ENCODE measurements at places on chromosomes 2 and 18. TPM values are rescaled to one million over a fixed set of nuclear protein-coding genes. Genes with fewer than 3 reads are reported as not detected.

SOX11 gene
- total RNA-seq, result 1.1 TPM

C2orf80 gene
- not detected for total RNA-seq

LCT gene
- total RNA-seq, result not detected

RAB6D gene
- total RNA-seq, result not detected

IL1RN gene
- 0.89 TPM for total RNA-seq

DNA sequence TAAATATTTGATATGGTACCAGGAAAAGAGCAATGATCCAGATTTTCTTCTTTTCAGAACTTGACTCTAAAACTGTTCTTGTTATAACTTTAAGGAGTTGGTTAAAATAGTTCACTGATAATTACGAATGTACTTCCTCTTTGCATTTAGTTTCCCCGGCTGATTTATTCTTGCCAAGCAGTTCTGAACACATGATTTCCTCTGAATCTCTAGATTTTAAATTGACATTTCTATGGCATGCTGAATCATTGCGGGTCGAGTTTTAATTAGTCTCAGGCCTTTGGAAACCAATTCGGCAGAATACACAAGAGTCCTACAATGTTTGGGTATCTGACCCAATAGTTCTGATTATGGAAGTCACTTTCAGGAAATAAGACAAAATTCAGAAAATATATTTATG is 37.3 kb upstream of the DNAH7 start:
- no peak for DNase-seq

GRCh38 chr2:142974288-142975024 is 97.0 kb downstream of the KYNU start:
- DNase-seq, result no peak

GRCh38 chr18:27005589-27005988 is 140.1 kb upstream of the AQP4 start:
- no peak for DNase-seq

DNA sequence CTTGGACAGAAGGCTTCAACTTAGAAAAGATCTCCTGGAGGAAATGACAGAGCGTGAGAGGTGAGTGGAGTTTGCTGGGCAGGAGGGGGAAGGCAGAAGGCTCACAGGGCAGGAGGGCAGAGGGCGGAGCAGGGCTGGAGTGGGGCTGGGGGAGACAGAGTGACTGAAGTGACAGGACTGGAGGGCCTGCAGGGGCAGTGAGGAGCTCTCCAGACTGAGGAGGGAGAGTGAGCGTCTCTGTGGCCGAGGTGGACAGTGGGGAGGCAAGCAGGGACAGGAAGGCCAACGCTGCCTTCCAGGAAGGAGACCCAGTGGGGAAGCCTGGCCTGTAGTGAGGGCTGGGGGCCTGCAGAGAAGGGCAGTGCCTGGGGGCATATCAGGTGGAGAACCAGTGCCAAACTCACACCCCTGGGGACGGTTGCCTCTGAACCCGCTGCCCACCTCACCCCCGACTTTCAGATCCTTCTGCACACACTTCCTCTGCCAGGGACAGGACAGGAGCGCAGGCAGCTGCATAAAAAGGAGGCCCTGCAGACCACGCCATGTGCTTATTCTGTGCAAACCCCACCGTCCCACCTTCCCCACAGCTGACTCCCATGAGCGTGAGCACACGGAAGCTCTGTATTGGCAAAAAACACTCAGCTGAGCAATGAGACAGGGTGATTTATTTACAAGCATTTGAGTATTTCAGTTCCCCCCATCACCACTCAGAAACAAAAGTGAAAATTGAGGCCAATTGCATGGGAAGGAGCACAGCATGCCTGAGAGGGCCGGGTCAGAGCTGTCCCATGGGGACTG is 244.3 kb downstream of the FAM210A start:
- DNase-seq, result no peak

DNA sequence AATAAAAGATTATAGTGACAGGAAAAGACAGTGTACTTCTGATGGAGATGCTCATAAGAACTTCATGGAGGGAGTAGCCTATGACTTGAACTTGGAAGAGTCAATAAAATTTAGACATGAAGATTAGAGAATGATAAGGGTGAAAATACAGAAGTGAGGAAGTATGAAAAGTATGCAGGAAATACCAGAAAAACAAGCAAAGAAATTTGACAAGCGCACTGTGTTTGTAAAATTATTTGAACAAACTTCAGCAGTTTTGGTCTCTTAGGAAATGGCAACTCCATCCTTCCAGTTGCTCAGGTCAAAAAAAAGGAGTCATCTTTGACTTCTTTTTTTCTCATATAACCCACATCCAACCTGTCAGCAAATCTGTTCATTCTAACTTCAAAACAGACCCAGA is 864.0 kb upstream of the ZEB2 start:
- no peak for DNase-seq

DNA sequence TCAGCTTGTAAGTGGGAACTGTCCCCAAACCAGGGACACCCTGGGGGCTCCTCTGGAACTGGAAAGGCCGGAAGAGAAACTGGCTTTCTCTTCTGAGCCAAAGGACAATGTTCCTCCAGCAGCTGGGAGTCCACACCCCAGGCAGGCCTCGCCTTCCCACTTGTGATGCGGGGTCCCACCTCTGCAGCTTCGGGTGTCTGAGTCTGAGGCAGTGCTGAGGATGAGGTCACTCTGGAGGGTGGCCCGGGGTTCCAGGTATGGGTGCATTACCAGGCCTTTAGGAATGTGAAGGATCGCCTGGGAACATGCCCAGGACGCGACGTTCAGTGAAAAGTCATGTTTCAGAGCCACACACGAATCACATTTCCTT is 18.2 kb upstream of the BOK start:
- no peak for DNase-seq

Data from Right ventricle myocardium inferior (tissue), 1 donor.